NCI-H2107 (cell line): ENCODE measurements at places on chromosomes 11 and 22.

DNA sequence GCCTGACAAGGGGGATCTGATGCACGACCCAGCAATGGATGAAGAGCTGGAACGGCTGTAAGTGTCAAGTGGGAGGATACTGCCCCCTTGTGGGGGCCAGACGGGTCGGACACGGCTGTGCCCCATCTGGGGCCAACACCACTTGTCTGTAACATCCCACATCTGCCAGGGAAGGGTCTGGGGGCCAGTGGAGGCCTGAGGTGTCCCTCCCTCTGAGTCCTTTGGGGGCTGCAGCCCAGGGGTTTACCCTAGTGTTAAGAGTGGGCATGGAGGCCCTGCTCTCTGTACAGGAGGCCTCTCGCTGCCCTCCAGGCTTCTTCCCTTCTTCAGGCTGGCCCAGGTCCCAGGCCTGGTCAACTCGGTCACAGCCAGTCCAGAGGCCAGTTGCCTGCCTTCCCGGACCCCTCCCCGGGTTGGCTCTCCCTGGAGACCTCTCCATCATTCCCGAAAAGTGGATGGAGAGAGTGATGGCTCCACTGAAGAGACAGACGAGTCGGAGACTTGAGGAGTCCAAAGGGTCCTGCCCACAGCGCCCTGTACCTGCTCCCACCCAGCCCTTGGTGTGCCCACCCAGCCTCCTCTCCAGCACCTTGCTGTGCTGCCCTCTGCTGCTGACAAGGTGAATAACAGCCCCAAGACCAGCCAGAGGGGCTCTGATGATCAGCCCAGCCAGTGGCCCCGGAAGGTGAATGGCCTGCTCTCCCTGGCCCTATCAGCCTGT, 15.4 kb downstream of the ARFGAP2 start:
- DNase-seq = peak; percentile 44

- DNase-seq = no peak
Measured at GRCh38 chr11:48050304-48050703, 69.9 kb downstream of the PTPRJ start.

GRCh38 chr11:130798280-130798679, 118.0 kb downstream of the SNX19 start:
- no peak for DNase-seq

GRCh38 chr11:101429703-101430540, 153.9 kb downstream of the TRPC6 start:
- DNase-seq = no peak

- DNase-seq = no peak
Measured at GRCh38 chr22:35072925-35073324, 7.0 kb downstream of the ISX start.

DNA sequence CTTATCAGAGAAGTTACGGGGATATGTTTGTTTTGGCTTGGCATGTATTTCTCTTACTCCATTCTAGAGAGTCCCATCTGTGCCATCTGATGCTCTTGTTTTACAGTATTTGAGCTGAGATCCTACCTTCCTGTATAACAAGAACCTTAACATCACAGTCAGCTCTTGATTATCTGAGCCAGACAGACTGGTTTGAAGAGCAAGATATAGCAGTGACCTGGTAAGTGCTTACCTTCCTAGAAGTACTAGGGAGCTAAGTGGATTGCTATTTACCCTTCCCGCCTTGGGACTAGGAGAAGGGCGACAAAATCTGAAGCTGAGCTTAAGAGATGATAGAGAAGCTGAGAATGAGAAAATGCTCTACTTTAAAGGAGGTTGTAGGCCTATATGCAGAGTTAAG, 235.3 kb downstream of the CSNK2A3 start:
- no peak for DNase-seq

DNA sequence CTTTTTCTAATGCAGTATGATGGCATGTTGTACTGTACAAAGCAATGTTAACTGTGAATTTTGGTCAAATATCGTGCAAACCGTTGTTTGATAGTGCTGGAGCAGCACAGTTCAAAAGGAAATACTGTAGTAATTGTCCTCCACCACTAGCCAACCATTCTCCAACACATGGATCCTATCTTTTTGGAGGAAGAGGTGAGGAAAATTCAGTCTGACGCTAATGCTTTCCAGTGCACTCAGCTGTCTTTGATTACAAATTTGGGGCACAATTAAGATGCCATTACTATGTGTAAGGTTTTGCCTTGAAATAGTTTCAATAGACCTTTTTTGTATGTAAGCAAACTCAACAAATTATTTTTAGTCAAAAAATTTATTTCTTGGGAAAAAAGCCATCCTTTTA, 240.5 kb upstream of the CCDC179 start:
- no peak for DNase-seq

DNA sequence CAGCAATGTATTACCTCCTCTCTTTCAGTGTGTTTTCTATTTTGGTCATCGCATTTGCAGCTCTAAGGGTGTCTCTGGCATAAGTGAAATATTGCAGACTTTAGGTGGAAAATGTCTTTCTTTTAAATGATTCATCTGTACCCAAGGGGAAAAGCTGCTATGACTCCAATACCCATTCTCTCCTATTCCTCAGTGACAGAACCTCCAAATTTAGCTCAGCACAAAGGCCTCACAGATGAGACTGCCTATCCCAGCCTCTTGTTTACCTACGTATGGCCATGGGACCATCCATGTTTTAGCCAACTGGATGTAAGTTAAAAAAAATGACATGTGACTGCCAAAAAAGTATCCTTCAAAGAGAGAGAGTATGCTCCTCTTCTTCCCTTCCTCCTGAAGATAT, 7.9 kb downstream of the MTMR2 start:
- DNase-seq = no peak

DNA sequence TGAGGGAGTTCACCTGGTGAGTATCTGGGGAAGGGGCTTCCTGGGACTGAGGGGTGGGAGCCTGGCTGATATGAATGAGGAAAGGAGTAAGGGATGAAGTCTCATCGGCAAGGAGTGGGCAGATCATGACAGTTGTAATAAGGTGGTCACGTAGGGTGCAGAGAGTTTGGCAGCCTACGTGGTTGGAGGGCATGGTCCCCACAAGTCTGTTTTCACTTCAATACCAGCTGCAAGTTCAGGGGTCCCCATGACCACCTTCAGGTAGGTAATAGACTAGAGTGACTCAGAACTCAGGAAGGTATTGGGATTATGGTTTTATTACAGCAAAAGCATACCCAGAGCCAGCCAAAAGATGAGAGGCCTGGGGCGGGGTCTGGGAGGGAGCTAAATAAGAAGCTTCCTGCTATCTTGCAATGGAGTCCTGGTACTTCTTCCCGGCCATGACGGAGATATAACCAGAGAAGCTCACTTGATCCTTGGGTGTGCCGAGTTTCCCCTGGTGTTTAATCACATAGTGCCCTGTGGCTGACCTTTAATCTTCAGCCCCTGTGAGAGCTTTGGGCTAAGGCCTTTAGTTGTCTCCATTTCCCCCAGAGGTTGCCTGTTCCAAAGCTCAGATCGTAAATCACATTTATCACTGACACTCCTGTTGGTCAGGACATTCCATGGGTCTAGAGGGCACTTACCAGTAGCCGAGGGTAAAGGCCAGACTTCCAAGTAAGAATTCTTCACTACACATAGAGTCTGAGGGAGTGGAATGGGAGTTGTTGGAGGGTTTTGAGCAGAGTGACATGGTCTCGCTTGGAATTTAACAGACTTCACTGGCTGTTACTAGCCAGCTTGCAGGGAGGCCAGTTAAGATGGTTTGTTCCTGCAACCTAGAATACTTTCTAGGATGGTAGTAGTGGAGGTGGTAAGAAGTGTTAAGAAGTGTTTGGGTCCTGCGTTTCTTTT, 9.1 kb downstream of the SLC3A2 start:
- DNase-seq = no peak

DNA sequence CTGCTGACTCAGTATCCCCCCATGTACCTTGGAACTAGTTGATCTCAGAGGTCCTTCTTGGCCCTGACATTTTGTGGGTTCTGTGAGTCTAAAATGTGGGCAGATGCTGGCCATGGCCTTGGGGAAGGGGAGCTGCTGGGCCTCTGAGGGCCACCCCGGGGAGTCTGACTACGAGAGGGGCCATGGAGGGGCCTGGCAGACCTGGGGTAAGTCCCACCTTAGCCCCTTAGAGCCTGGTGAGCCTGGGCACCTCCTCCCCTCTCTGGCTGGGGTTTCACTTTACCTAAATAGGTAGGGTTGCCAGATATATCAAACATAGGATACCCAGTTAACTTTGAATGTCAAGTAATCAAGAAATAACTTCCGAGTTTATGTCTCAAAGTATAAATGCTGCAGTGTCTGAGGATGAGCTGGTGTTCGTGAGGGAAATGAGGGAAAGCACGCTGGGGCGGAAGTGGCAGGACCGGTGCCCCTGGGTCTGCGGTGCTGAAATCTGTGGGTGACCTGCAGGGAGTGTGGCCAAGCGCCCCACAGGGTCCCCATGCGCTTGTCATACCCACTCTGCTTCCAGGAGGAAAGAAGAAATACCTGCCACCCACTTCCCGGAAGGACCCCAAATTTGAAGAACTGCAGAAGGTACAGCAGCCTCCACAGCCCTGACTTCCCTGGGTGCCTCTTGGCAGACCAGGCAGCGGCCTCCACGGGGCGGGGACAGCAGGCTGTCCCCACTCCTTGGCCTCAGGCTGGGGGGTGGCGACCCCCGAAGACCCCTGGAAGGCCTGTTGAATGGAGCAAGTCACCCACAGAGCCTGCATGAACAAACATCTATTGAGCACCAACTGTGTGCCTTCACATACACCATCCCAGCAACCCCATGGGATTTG, 4.8 kb downstream of the PARVG start:
- DNase-seq = no peak

- DNase-seq = no peak
Measured at GRCh38 chr11:129292771-129293170, 82.9 kb upstream of the BARX2 start.

DNA sequence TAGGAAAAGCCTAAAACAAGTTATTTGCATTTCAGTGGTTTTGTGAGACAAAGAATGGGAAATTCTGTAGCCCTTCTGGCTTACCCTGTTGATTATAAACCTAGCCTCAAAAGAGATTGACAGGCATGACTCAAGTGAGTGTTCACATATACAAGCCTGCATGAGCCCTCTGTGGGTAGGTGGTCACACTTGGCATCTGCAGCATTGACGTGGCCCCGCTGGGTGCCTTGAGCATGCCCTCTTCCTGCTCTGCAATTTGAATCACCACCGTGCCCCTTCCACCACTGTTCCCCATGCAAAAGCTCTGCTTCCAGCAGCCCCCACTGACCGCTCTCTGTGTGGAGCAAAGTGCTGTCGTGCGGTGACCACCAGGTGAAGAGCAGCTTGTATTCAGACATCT, 21.0 kb upstream of the ADSL start:
- DNase-seq = no peak

DNA sequence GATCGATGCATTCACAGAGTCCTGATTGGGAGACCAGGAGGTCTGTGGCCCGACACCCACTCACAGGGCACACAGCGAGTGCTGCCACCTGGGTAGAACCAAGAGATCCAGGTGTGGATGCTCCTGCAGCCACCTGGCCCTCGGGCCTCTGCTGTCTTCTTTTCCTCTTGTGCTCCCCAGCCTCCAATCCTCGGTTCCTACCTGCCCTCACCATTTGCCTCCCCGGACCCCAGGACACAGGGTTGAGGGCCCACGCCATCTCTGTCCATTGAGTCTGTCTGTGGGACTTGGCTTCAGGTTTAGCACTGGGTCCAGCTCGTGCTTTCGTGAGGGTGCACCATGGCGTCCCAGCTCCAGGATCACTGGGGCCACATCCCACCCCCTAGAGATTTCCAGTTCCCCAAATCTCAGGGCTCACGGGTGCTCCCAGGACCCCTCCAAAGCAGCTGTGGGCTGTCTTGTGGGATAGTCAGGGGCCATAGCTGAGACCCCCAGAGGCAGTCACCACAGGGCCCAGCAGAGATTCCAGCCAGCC, 591.1 kb downstream of the BRD1 start:
- DNase-seq = no peak

- DNase-seq = no peak
Measured at GRCh38 chr22:33111491-33111890, 53.3 kb upstream of the SYN3 start.

DNA sequence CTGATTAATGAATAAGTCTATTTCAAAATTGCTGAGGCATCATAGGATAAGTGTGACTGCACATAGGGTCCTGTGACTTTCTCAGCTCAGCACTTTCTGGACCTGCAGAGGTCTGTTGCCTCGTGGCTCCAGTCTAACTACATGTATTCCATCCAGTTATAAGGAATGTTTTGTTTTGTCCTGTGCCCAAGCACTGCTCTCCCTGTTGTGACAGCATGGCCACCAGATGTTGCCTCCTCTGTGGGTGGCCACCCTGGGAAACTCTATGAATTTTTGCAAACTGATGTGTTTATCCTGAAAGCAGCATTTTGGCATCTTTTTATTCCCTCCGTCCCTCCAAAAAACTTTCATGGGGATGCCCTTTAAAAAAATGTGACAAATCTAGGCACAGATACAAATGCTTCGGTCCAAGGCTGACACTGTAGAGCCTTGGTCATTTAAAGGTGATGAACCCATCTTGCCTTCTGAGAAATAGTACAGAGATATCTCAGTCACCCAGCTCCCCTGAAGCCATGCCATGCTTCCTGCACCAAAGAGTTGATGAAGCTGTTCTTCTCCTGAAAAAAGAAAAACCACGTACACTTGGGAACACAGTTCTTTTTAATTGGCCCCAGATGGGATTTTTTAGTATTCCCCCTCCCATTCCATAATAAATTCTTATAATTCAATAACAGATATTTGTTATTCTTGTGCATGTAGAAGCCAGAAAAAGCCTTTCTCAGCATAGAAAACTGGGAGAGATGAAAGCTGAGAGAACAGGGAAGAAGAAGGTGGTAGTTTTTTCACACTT, 72.6 kb downstream of the CCDC34 start:
- no peak for DNase-seq

- DNase-seq = no peak
Measured at GRCh38 chr22:25701056-25701780, 40.8 kb upstream of the MYO18B start.

DNA sequence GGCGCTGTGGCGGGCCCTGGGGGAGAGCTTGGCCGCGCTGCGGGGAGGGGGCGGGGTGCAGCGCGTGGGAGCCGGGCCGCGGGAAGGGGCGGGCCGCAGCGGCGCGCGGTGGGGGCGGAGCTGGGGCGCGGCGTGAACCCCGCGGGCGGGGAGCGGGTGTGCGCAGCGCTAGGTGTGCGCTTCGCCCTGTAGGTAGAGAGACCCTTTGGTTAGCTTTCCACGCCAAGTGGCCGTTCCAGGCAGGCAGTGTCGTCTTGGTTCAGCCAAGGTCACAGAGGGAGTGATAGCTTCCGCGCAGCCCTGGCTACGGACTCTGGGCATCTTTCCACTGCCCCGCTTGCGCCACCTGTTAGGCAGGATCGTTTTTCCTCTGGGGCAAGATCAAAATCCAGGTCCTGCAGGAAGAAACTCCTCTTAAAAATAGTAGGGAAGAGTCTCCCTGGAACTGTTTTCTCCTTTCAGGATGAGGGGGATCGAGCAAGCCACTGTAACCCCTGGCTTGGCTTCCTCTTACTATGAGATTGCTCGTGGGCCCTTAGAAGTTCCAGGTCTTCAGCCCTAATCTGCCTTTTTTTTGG, 434 bp downstream of the BANF1 start:
- DNase-seq = no peak

DNA sequence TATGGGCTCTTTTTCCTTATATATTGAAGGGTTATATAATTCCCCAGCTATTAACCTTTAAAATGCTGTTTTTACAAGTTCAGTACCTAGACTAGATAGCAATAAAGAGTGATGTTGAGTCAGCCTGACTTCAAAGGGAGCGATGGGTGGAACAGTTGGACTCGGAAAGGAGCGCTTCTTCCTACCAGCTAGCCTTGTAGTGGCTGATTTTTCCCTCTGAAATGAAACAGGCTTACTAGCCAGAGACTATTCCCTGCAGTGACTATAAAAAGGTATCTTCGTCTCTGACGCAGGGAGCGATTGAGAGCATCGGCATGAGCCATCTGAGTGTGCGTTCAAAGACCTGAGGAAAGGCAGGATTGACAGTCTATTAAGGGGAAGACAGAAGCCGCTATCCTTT, 66.0 kb upstream of the GRAMD1B start:
- DNase-seq = no peak

GRCh38 chr22:42700901-42701300, 19.8 kb downstream of the A4GALT start:
- DNase-seq = no peak
